ENCODE measurements at places on chromosomes 7 and 10.

- DNase-seq, result no peak
These were observed 41.8 kb upstream of the PLCE1 start for GRCh38 chr10:93951905-93952304.

GRCh38 chr10:19480353-19480752, 335.9 kb upstream of the PLXDC2 start:
- no peak for DNase-seq

DNA sequence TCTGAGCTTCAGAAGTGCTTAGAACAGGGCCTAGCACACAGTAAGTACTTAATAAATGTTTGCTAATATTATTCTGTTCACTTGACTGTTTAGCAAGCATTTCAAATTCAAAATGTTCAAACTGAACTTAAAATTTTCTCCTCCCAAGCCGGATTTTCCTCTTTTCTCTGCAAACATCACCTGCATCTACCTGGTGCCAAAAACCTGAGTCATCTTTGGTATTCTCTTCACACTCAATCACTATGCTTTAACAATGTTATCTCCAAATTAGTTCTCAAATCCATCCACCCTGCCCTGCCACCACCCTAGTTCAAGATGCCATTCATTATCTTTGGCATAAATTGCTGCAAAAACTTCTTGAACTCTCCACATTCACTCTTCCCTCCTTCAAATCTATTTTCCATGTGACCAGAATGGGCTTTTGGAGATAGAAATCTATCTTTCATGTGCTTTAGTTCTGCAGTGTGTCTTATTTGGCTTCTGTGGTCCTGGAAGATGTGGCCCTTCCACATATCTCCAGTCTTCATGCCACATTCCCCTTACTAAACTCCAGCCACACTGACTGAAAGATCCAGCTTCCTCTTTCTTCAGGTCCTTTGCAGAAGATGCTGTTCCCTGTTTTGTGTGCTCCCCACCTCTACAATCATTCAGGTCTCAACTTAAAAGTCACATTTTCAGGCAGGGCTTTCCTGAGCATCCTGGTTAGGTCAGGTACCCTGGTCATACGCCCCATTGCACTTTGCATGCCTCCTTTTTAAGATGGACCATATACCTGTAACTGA, 2.0 kb downstream of the GGCT start:
- no peak for DNase-seq

DNA sequence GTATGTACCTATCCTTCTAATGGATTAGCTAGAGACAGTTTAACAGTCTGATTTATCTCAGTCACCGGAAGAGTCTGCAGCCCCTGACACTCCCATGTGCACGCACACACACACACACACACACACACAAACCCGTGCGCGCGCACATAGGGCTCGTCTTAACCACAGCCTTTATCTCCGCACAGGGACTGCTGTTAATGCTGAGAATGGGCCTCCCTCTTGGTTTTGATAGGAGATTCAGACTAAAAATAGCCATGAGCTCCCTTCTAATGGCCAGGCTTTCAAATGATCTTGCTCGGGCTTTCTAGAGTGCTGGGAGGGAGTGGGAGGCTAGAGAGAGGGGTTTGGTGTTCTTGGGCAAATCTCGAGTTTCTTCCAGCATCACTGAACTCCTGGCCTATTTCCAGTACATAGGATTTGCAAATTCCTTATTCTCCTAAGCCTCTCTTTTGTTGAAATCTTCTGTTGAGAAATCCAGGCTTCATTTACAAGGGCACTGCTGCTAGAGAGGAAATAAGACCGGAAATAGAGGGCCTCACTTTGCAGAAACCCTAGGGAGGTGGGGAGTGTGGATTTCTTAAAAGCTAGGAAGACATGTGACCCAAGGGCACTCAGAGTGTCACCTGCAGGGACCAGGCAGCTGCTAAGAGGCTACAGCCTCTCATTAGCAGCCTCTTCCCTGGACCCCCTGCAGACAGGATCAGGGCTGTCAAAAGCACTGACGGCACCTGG, 2.4 kb downstream of the TMEM72 start:
- DNase-seq, result peak; percentile 42

All from CD4-positive, alpha-beta T cell treated with Interleukin-6 for 4 hours (primary cell).